ENCODE measurements at places on chromosomes 4 and X.

DNA sequence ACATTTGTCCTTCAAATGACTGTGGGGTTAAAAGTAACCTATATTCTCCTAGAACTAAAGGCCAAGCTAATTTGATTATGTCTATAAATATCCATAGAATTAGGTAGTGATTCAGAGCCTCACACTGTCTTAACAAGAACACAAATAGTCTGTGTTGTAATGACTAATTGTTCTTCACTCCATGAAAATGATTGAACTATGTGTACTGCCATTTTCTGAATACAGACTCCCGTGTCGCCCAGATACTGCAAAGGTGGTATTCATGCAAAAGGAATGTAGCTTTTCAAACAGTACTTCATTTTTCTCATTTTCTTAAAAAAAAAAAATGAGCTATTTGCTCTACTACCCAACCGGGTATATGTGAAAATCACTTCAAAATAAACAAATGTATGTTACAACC lies 11.3 kb upstream of the PHKA2 start:
- DNase-seq: no peak

DNA sequence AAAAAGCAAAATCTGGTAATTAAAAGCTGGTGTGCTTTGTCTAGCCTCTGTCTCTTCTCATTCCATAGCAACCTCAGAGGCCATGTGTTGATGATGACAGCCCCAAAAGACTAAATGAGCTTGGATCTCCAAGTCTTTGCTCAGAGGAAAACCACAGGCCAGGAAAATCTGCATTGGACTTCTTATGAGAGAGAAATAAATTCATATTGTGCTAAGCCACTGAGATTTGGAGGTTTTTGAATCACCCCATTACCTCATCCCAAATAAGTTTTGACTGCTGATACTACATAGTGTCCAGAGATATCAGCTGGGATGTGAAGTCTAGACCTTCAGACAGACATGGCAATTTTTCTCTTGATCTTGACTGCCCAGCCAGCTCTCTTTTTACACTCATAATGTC lies 178.6 kb upstream of the DIPK2B start:
- DNase-seq: no peak

DNA sequence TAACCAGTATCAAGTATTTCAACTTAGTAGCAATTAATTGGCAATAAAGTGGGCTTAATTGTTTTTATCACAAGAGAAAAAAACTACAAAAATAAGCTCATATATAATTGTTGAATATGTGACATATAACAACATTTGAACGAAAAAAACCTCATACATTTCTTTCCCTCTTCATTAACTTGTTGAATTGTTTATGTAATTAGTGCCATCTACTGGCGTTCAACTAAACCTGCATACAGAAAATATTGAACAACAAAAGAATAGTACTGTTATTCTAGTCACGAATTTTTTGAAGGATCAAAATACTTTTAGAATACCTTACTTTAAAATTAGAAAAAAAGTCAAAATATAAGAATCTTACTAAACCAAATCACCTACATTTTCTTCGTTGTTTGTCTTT lies 586.5 kb upstream of the FTHL17 start:
- DNase-seq: no peak

- no peak for DNase-seq
These were observed 1.2 kb upstream of the EFHC2 start for GRCh38 chrX:44344687-44345086.

- no peak for DNase-seq
These were observed 12.3 kb upstream of the GRIA3 start for GRCh38 chrX:123171781-123172180.

DNA sequence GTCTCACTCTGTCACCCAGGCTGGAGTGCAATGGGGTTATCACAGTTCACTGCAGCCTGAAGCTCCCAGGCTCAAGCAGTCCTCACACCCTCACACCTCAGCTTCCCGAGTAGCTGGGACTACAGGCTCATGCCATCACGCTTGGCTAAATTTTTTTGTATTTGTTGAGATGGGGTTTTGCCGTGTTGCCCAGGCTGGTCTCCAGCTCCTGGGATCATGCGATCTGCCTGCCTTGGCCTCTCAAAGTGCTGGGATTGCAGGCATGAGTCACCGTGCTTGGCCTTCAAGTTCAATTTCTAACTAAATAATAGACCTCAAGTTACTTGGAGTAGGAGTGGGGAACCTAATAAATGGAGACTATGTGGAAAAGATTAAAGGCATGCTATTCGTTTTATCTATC lies 48.9 kb downstream of the MND1 start:
- no peak for DNase-seq

GRCh38 chr4:55186123-55186522 lies 60.7 kb upstream of the KDR start:
- no peak for DNase-seq

- DNase-seq: no peak
These were observed 46.4 kb downstream of the KDR start for GRCh38 chr4:55078987-55079386.

- DNase-seq: no peak
These were observed 30.8 kb downstream of the COMMD8 start for GRCh38 chr4:47432749-47433148.

- DNase-seq: no peak
These were observed 618 bp downstream of the RBBP7 start for GRCh38 chrX:16869393-16870094.

GRCh38 chr4:138138774-138139173 lies 103.4 kb downstream of the SLC7A11 start:
- no peak for DNase-seq

GRCh38 chr4:143358923-143359643 lies 22.4 kb downstream of the GAB1 start:
- no peak for DNase-seq

- no peak for DNase-seq
These were observed 48.1 kb downstream of the SMC1A start for GRCh38 chrX:53374222-53374820.

GRCh38 chr4:86857341-86858052 lies 8.3 kb upstream of the SLC10A6 start:
- DNase-seq: no peak

DNA sequence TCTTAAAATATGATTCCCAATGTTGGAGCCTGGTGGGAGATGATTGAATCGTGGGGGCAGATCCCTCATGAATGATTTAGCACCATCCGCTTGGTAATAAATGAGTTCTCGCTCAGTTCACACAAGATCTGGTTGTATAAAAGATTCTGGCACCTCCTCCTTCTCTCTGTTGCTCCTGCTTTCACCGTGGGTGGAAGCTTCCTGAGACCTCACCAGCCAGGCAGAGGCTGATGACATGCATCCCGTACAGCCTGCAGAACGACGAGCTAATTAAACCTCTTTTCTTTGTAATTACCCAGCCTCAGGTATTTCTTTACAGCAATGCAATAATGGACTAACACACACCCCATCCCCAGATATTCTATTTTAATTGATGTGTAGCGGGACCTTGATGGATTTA lies 162.2 kb downstream of the NPFFR2 start:
- DNase-seq: no peak
